ENCODE measurements at places on chromosomes 4 and X.

- DNase-seq = no peak
These were observed 8.9 kb upstream of the IRAK1 start for GRCh38 chrX:154028502-154029184.

DNA sequence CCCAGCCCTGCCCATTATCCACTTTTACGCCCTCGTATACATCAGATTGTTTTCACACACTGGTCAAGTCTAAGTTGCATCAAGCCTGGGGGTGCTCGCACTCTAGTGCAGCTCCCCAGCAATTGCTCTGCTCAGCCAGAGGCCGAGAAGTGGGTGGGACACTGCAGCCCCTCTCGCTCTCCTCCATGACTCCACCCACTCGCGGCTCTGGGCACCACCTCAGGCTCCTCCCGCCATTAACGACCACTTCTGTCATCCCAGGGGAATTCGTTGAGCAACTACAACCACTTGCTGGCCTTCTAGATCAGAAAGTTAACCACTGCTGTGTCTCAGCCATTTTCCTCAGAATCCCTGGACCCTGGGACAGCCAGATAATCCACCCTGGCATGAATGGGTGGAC is 53.6 kb downstream of the ETNPPL start:
- DNase-seq = no peak

DNA sequence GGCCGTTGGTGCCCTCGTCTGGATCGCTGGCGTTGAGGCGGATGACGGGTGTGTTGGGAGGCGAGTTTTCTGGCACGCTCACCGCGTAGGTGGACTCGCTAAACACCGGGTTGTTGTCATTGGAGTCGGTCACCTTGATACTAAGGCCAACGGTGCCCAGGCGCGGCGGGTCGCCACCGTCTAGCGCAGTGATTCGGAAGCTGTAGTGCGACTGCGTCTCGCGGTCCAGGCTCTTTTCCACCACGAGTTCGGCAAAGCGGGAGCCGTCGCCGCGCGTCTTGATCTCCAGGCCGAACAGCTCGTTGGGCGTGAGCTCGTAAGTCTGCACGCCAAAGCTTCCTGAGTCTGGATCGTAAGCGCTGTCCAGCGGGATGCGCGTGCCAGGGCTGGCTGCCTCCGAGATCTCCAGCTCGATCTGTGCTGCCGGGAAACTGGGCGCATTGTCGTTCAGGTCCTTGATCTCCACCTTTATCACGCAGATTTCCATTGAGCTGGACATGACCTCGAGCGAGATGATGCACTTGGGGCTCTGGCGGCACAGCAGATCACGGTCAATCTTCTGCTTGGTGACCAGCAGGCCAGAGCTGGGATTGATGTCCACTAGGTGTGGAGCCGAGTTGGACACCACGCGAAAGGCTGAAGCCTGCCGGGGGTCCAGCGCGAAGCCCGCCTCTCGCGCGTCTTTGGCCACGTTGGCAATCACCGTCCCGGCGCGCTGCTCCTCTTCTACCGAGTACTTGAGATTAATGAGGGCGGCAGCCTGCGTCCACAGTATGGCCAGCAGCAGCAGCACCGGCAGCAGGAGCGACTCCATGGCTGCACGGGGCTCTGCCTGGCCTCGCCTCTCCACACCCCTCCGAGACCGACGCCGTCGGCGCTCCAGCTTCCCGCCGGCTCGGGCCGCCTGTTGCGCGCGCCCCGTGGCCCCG is 2.0 kb downstream of the PCDH19 start:
- DNase-seq = no peak

DNA sequence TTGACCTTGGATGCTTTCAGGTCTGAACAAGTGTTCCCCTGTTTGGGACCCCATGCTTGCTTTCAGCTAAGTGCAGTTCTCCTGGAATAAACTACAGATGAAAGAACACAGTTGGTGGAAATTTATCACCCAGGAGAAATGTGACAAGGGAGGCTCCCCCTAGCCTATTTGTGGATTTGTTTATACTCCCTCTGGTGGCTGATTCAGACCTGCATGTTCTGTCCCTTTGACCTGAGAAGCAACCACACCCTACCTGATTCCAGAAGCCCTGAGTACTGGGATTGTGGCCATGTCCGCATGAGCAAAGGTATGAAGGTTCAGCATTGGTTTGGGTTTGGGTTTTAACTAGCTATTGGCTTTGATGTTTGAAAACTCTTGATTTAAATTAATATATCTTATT is 440.9 kb downstream of the MID1IP1 start:
- DNase-seq = no peak

- DNase-seq = no peak
These were observed 1849.7 kb downstream of the PCDH7 start for GRCh38 chr4:32569861-32570260.

DNA sequence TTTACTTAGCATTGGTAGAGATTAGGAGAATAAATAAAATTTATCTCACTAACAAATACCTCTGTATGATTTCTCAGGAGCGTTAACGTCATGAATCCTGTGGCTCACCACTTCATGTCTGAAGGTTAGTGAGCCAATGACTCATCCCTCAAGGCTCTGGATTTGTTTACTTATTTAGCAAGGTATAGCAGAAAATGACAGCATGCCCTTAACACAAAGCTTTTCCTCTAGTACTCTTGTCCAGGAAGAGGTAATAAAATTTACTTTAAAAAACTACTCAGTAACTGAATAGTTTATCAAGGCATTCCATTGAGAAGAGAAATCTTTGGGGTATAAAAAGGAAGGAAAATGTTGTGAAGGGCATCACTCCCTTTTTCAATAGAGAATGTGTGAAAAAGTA is 823.8 kb downstream of the CCSER1 start:
- no peak for DNase-seq

GRCh38 chr4:11418610-11419009 is 10.1 kb downstream of the HS3ST1 start:
- no peak for DNase-seq

DNA sequence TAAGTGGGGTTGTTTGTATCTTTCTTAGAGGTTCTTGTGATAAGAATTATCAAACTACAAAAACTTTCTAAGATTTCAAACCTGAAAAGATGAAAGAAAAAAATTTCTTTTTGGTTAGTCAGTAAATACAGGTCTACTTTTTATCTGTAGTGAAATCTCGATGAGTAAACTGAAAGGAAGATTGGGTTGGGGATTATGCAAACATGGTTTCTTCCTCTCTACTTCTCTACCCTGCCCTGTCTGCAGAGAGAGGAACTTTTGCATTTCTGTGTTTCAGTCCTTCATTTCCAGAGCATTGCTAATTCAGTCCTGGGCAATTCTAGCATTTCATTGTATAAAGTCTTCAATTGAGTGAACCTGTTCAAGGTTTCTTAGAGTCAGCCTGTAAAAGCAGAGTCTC is 51.6 kb upstream of the IL2 start:
- no peak for DNase-seq
